M059J (cell line): ENCODE measurements at places on chromosomes 7 and 10.

DNA sequence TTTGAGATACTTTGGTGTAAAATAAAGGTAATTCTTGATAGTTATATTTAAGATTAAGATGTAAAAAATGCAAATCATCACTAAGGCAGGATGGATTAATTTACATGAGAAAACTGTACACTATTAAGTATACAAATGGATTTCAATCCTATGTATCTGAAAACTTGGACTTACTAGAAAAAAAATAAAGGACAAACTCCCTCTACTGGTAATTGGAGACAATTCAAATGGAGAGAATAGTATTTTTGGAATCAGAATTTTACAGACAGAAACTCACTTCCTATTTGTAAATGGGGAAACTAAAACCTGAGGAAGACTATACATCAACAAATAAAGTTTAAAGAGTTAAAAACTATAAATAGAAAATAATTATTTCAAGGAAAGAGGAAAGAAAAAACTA lies 62.6 kb downstream of the CUL2 start:
- DNase-seq = no peak

DNA sequence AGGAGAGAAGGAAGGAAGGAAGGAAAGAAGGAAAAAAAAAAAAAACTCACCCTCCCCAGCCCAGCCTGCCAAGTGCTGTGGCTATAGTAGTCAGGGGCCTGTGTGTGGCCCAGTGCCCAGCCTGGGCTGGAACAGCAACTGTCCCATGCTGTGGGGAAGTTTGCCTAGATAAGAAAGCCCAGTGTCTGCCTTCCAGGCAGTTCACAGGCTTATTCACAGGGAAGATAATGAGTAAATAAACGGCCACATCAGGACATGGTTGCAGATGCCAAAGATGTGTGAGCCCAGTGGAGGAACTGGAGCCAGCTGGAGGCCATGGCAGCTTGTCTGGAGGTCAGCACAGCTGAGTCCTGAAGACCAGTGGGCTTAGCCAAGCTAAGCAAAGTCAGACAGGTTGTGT lies 132.4 kb upstream of the FOXK1 start:
- no peak for DNase-seq

- no peak for DNase-seq
These were observed 29.9 kb downstream of the LIPJ start for GRCh38 chr10:88616250-88616977.

DNA sequence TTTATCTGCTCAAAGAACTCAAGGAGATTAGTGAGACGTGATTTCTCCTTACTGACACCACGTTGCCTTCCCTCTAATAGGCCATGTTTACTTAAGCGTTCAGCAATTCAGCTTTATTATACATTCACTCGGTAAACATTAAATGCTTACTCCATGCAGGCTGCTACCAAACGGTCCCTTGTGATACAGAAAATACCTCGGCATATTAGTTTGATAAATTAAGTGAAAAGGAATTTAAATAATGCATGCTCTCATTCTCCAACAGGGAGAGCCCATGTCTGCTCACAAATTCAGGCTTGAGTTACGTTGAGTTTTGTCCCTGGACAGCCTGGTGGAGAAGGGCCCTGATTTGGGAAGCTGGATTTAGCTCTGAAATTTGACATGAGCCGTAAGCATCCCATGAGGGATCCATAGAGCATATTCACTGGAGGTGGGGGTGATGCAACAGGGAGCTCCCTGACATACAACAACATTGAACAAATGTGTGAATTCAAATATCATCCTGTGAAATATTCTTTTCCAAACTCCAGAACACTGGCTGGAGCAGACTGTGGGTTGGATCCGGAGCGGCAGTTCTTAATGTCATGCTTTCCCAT lies 86.3 kb downstream of the TBXAS1 start:
- peak; percentile 10 for DNase-seq

GRCh38 chr7:39504963-39505362 lies 61.2 kb upstream of the YAE1 start:
- DNase-seq = peak; percentile 95

DNA sequence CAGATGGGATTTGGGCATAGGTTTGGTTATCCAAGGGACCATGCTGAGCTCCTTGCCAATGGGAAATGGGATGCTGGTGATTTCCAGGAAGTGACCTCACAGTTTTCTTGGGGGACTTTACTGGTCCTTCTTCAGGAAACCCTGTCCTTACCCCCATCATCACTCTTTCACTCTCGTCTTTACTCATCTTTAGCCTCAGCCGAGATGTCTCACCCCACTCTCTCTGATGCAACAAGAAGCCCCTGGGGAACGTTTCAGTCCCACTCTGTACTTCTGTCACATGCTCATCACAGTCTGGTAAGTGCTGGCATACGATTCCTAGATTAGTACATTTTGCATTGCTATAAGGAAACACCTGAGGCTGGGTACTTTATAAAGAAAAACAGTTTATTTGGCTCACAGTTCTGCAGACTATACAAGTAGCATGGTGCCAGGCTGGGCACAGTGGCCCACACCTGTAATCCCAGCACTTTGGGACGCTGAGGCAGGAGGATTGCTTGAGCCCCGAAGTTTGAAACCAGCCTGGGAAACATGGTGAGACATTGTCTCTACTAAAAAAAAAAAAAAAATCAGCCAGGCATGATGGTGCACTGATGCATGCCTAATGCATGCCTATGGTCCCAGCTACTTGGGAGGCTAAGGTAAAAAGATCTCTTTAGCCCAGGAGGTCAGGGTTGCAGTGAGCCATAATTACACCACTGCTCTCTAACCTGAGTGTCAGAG lies 63.5 kb upstream of the VKORC1L1 start:
- DNase-seq = no peak
